ENCODE measurements at places on chromosomes 2 and 18. TPM values are rescaled to one million over a fixed set of nuclear protein-coding genes. Genes with fewer than 3 reads are reported as not detected.
A peak's percentile ranks its signal among the peaks of the same experiment; 100 is the strongest.

GRCh38 chr2:145551686-145552085 is 1031.8 kb upstream of the ZEB2 start:
- DNase-seq, result no peak

GRCh38 chr2:180524499-180524898 is 455.9 kb upstream of the UBE2E3 start:
- DNase-seq, result peak; percentile 28

DNA sequence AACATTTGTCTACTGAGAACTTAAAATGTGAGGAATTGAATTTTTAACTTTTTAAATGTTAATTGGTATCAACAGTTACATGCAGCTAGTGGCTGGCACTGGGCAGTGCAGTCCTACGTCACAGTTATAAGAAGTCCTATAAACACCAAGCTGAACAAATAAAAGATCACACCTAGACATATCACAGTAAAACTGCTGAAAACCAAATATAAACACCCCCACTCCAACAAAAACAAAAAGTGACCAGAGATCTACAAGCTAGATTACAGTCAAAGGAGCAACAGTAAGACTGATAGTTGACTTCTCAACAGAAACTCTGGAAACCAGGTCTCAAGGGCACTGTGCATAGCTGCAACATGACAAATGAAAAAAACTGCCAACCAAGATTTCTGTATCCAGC is 19.4 kb downstream of the TLK1 start:
- no peak for DNase-seq

DNA sequence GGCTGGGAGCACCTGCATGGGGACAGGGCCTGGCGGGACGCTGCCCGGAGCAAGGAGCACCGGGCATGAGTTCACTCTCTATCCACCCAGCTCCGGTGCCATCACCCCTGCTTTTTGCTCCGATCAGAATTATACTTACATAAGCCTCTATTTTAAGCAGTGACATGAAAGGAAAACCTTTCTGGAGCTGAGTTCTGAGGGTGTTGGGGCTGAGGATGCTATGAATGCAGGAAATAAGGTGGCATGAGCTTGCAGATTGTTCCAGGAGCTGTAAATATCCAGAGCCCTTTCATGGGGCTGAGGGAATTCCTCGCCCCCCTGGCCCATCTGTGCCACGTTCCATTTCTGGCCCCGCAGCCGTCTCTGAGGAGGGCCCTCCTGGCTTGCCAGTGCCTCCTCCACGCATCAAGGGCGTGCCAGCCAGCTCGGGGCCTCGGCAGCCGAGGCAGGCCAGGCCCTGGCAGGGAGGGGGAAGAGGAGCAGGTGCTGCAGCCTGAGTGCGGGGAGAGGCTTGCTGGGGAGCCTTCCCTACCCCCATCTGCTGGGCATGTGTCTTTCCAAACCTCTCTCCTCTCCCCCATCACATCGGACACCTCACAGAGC is 91.7 kb upstream of the MCFD2 start:
- no peak for DNase-seq

DNA sequence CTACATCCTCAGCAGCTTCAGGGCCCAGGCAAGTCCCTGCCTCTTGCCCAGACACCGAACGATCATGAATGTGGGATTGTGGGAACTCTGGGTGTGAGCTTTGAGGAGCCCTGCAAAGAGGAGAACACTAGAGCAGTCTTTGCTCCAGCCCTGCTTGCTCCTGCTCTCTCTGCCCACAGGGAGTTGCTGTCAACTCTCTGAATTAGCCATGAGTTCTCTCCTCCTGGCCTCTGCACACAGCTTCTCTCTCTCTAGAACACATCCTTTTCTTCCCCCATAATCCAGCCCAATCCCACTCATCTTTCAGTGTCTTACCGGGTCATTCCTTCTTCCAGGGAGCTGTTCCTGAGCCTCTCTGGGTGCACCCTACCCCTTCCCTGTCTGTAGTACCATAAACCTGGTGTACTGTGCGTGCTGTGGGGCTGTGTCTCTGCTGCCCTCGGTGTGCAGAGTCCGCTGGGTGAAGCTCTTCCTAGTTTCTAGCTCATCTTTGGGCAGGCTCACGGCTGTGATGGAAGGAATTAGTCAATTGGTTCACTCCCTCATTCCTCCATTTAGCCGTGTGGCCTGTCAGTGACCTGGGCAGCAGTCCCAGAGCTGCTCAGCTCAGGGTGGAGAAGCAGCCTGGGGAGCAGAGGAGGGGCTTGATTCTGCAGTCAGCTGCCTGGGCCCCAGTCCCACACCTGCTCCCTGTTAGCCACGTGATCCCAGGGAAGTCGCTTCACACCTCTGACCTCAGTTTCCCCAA is 132.9 kb upstream of the HDAC4 start:
- no peak for DNase-seq

- peak; percentile 40 for DNase-seq
These were observed at the start of gene LBX2 for GRCh38 chr2:74499267-74499939. TSS of gene LBX2 (minus strand) at chr2:74499603. CDS start at chr2:74499537, 66 bp downstream.

DNA sequence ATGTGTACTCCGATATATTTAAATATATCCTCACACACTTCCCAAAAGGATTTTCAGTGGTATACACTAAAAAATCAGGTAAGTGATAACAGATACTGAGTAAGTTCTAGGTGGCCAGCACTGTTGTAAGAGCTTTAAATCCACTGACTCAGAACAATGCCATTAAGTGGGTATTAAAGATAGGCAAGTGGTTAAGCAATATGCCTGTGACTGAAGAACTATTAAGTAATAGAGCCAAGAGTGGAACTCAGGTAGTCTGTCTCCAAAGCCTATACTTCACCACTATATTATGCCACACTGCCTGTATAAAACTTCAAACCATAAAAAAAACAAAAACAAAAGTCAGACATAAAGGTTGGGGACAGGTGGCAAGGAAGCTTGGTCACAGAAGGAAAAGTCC is 37.2 kb downstream of the THUMPD2 start:
- no peak for DNase-seq

The DSG1 gene
- total RNA-seq, result not detected

The ALPP gene
- 0.03 TPM for total RNA-seq

Data from Daoy (cell line).